ENCODE measurements at places on chromosomes 7 and 10. TPM values are rescaled to one million over a fixed set of nuclear protein-coding genes. Genes with fewer than 3 reads are reported as not detected.

TBX20 gene
- total RNA-seq = 127 TPM

- no peak overlapping the region for H3K27ac ChIP-seq
- H3K4me1 ChIP-seq = no peaks in the 10 kb centered on the region
- no peaks in the 10 kb centered on the region for H3K27me3 ChIP-seq
- H3K4me3 ChIP-seq = no peak overlapping the region
- no peak for DNase-seq
These were observed 94.5 kb downstream of the ITGA8 start for GRCh38 chr10:15625261-15625660.

DNA sequence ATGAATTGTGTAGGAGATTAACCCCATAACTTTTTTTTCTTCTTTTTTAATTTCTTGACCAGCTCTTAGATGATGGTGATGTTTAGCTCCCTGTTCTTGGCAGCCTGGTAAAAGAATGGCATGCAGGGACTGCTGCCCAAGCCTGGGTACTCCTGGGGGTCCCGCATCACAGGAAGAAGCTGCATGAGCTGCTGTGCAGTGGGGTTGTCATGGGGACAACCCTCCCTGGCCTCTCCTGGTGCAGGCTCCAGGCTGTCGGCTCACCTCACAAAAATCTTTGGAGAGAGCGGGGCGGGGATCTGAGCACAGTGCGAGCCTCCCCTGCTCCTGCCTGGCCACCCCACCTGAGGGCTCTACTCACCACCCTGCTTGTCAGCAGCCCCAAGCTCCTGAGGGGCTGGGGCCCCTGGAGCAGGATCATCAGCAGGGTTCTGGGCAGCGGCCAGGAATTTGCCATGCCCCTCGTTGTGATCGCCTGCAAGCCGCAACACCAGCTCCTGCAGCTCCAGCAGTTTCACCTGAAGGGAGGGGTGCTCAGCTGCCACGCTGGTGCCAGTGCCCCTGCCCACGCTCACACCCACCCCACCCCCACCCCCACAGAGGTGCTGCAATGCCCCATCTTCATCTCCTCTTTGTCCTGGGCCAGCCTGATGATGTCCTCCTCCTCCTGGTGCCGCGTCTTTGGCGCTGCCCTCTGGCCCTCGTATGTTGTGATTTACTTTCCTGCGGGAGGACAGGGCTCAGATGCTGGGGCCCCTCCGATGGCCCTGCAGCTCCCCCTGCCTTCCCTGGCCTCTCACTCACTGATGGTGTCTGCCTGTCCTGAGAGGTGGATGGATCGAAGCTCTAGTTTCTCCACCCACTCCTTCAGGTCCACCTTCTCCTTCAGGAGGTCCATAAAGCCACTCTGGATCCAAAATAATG, 15.5 kb upstream of the MTPAP start:
- no peak overlapping the region for H3K4me3 ChIP-seq
- H3K27ac ChIP-seq = no peak overlapping the region
- no peaks in the 10 kb centered on the region for H3K36me3 ChIP-seq
- H3K4me1 ChIP-seq = no peaks in the 10 kb centered on the region

GRCh38 chr7:155836216-155837125, 24.2 kb upstream of the SHH start:
- H3K4me3 ChIP-seq = no peak overlapping the region
- H3K4me1 ChIP-seq = no peaks in the 10 kb centered on the region
- no peaks in the 10 kb centered on the region for H3K36me3 ChIP-seq
- H3K27me3 ChIP-seq = no peaks in the 10 kb centered on the region
- DNase-seq = peak; percentile 40
- no peak overlapping the region for H3K27ac ChIP-seq

DNA sequence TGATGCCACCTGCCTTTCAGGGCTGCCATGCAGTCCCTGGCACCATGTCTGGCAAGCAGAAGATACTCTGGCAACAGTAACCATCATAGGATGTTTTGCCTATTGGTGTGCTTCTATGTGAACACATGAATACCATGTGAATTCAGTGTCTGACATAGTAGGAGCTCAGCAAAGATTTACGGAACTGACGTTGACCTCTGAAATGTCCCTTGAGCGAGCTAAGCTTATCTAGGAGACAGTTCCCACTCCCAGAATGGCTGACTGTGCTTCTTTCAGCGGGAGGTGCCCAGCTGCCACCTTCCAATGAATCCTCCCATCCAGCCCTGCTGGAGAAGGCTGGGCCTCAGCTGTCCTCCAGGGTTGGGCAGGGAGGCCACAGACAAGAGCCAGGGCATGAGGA, 71.2 kb upstream of the LRRC18 start:
- DNase-seq = no peak
- H3K27ac ChIP-seq = no peak overlapping the region
- H3K27me3 ChIP-seq = no peaks in the 10 kb centered on the region
- H3K4me3 ChIP-seq = no peak overlapping the region
- H3K36me3 ChIP-seq = no peaks in the 10 kb centered on the region
- peaks cover 54% of the 10 kb centered on the region for H3K4me1 ChIP-seq

EMX2 gene
- not detected for total RNA-seq

DNA sequence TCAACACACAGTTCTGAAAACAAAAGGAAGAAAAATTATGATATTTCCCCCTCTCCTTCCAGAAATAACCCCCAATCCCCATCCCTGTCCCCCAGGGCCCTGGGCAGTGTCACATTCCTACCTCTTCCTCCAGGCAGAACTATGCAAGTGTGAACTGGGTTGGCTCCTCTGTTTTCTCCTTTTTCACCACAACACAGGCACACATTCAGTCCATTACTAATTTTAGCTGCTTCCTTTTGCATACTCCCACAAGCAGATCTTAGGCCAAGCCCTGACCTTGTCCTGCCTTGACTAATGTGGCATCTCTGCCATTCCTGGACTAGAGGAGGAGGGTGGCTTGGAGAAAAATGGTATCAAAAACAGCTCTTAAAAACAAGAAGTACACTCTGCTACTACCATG, 208.1 kb downstream of the HDAC9 start:
- no peak overlapping the region for H3K27ac ChIP-seq
- H3K36me3 ChIP-seq = no peaks in the 10 kb centered on the region

PAX2 gene
- total RNA-seq = not detected

RSPH10B gene
- not detected for total RNA-seq

Measured in heart left ventricle (tissue), 16 donors.